HS-27A (cell line): ENCODE measurements at places on chromosomes 5 and 9.

- DNase-seq = no peak
These were observed 69.4 kb downstream of the TMC1 start for GRCh38 chr9:72590824-72591223.

DNA sequence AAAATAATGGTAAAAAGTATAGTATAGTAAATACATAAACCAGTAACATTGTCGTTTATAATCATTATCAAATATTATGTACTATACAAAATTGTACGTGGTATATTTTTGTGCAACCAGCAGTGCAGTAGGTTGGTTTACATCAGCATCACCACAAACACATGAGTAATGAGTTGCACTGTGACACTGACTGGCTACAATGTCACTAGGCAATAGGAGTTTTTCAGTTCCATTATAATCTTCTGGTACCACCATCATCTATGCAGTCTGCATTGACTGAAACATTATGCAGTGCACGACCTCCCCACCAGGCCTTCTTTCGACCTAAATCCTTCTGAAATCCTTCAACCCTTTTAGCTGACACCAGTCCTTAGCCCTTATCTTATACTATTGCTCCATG lies 105.8 kb downstream of the SREK1 start:
- no peak for DNase-seq

DNA sequence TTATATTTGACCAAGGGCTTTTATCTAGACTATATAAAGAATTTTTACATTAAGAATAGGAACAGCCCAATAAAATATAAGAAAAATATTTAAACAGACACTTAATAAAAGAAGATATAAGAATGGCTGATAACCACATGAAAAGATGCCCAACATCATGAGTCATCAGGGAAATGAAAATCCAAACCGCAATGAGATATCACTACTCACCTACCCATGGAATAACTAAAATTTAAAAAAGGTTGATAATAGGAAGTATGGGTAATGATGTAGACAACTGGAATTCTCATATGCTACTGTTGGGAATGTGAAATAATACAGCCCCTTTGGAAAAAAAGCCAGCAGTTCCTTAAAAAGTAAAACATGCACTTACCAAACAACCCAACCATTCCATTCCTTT lies 206.9 kb upstream of the PCSK5 start:
- DNase-seq = no peak

- DNase-seq = no peak
These were observed 80.7 kb downstream of the PPARGC1B start for GRCh38 chr5:149810856-149811255.

- DNase-seq = no peak
These were observed 18.8 kb upstream of the ENHO start for GRCh38 chr9:34541540-34541939.

- no peak for DNase-seq
These were observed 50.6 kb downstream of the C5orf15 start for GRCh38 chr5:133917785-133918184.

GRCh38 chr5:31415009-31415923 lies 116.6 kb downstream of the DROSHA start:
- no peak for DNase-seq

DNA sequence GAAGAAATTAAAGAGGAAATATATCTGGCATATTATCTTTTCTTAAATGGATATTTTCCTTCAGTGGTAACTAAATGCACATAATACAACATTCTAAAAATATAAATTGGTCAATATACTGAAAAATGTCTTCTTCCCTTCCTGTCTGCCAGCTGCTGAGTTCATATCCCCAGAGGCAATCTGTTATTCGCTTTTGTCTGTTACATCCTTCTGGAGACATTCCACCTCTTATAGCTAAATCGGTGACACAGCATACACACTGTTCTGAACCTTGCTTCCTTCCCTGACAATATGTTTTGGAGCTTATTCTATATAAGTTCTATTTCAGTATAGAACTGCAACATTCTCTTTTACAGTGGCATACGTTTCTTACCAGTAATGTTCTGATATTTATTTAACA lies 147.8 kb downstream of the TENT4A start:
- DNase-seq = no peak

DNA sequence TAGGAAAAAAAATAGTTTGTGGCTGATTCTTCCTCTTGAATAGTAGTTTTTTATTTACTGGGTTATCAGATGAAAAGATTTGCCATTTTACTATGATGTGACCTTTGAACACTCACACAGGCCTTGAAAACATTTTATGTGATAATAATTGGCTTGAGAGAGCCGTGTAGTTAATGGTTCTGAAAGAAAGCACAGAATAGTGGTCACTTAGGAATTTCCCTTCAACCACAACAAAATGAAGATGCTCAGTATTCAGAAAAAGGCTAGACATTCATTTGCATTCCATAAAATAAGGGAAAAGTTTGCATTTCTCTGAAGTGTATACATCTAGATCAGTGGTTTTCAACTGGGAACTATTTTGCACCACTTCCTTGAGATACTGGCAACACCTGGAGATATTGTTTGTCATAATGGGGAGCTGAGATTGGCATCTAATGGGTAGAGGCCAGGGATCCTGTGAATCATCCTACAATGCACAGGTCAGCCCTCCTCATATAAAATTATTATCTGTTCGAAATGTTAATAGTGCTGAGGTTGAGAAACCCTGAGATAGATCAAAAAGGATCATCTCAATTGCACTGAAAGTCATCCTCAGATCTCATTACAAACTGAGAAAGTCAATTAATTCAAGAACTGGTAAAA lies 446.4 kb upstream of the CCNG1 start:
- no peak for DNase-seq

DNA sequence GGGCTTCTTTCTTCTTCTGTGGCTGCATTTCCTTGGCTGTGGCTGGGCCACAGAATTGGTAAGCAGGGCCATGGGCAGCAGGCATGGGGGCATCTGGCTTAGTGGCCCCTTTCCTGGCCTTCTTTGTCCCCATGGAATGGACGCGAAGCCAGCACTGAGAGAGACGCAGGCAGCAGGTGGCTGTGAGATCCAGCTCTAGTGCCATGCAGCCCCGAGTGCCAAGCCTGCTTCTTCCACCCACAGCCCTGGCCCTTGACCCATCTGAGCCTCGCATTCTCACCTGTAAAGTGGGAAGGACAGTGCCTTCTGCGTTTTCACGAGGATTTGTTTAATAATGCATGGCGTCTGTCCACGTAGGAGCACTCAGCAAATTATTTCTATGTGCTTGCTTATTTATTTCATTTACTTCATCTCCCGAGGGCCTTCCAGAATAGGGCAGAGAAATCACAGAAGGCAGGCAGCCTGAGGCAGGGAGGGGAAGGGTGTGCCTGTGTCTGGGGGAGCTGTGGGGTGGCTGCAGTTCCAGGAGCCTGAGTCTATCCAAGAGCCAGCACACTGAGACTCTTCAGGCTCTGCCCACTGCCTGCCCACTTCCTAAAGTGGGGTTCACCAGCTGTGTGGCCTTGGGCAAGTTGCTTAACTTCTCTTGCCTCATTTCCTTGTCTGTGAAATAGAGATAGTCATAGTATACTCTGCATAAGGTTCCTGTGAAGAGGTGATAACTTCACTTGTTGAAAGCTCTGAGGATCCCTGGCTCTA lies 55.2 kb downstream of the NTNG2 start:
- no peak for DNase-seq

DNA sequence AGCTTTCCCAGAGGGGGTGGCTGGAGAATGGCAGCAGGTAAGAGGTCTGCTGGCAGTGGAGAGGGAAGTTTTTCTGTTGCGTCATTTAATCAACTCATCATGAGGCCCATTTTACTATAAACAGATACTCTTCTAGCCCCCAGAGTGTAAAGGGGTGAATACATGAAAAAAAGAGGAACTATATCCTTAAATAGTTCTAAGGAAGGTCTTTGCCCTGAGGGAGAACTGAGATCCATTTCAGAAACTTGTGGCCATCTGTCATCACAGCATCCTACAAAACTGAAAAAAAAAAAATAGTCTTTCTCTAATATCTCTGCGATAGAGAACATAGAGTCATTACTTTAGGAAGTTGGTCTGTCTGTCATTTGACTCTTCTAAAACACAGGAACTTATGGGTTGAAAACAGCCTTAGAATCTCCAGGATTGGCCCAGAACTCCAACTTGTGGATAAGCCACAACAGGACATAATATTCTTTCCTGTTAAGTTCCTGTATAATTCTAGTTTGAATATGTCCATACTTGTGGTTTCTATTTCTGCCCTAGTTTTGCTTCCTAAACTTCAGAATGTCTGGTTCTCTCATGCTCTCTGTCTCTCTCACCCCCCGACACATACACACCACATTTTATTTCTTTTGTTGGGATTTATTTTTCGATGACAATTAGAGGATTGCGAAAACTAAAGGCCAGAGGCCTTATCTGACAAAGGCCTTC lies 238.5 kb upstream of the PIK3R1 start:
- no peak for DNase-seq

DNA sequence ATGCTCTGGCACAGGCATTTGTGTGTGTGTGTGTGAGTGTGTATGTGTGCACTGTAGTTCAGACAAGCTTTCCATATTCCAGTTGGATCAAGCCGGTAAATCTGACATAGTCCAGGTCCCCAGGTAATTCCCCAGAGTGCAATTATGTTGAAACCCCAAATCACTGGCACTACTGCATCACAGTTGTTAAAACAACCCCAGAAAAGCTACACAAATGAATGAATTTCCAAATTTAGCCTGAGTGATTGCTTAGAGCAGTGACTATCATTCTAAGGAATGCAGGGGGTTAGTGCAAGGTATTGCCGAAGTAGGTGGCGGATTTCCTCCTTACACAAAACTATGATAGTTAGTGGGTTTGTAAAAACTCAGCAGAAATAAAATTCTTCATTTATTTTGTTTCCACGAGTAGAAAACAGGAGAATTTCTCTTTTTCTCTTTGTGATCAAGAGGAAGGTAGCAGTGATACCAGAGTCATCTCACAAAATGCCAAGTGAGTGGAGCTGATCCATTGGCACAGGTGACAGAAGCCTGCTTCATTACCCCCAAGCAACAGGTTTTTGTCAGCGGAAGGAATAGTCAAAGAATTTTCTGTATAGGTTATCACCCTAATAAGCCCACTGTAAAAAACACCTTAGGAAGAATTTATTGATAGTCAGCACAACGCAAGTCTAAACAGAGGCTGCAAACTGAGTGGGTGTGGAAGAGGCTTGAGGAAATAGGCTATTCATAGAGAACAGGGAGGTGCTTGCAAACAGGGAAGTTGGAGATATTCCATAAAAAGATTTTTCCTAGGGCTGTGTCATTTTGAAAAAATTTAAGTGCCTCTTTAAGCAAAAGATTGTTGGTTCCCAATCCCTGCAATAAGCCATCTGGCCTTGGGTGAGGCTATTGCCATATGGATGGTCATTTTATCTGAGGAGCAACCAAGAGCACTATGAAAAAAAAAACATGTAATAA lies 385.1 kb downstream of the CHSY3 start:
- DNase-seq = no peak

DNA sequence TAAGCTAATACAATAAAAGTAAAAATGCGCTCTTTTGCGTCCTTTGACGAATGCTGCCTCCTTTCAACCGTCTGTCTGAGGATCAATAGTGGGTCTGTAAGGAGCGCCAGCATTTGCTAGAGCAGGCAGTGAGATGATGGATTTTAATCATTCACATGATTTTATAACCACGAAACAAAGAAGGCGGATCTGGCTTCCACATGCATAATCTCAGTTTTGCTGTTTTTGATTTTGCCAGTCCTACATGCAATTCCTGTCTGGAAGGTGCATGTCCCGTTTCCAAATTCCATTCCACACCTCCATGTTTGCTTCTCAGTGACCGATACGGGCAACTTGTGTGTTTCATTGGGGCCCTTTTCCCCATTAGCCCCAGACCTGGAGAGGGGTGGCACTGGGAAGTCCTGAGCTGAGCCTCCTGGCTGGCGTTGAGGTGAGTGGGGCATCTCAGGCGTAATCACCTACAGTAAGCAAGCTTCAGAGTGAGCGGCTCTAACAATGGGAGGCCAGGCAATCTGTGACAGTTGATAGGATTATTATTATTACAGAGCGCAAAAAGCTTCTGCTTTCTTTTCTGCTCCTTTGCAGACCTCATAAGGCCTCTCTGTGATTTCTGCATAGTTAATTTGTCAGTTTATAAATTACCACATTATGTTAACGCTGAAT lies 405.4 kb downstream of the ZSWIM6 start:
- no peak for DNase-seq

DNA sequence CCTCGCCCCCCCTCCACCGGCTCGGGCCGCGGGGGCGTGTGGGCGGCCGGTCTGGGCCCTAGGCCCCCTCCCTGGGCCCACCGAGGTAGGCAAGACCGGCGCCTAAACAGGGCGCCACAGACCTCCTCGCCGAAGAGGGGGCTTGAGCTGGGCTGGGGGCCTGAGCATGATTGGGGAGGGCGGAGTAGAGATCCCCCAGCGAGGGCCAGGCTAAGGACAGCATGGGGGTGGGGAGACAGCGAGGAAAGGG lies 108.9 kb downstream of the PSD2 start:
- no peak for DNase-seq

DNA sequence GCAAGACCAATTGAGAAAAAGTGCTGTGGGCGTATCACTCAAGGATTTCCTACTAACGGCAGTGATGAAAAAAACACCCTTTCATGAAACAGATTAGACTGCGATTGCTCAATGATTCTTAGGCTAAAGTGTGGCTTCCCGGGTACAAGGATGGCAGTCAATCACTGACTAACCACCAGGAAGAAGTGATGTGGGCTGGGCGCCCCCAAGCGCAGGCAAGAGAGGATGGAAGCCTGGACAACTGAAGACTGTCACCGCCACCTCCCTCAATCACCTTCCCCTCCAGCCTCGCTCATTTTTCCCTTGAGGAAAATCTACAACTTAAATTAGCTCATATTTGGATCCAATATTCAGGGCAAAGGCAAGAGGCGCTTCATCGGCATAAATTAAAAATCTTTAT lies 707.2 kb downstream of the MTRR start:
- DNase-seq = no peak

- no peak for DNase-seq
These were observed 65.7 kb upstream of the ADCY2 start for GRCh38 chr5:7330256-7330655.

DNA sequence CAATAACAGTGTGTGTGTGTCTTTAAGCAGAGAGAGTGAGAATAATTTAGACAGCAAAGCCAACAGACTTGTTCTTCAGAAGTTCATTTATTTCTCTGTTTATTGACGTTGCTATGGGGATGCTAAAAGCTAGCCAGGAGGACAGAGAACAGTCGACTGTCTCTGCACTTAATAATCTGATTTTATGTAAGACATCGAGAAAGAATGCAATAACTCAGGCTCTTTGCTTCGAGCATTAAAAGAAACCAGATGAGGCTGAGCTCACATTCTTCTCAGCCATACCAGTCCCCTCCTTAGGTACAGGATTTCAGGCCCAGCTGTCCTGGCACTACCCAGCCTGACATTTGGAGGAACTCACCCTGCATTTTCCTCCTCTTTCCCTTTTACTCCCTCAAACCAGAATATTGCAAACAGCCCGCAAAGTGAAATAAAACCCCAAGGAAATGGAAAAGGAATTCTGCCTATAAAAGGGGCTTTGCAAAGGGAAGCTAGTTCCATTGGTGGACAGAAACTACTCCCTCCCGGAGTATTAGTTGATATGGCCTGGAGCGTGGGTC lies 44.5 kb upstream of the DPYSL3 start:
- DNase-seq = no peak

GRCh38 chr9:127741831-127742434 lies 6.8 kb upstream of the TOR2A start:
- DNase-seq = no peak
